A172 (cell line): ENCODE measurements at places on chromosomes 1 and 21. TPM values are rescaled to one million over a fixed set of nuclear protein-coding genes. Genes with fewer than 3 reads are reported as not detected.

Gene SLC44A5
- 3.4 and 3.7 TPM in 2 replicates for total RNA-seq

Gene RUSC1
- total RNA-seq: 47.0 and 48.2 TPM in 2 replicates

Gene PTGFR
- total RNA-seq: 11.0 and 12.0 TPM in 2 replicates

Gene CLEC20A
- not detected in 2 replicates for total RNA-seq

Gene FAM177B
- total RNA-seq: not detected in 2 replicates

Gene CYP4A11
- total RNA-seq: not detected in 2 replicates

Gene STYXL2
- total RNA-seq: not detected in 2 replicates

Gene VSIG8
- not detected in 2 replicates for total RNA-seq

Gene UMODL1
- not detected in 2 replicates for total RNA-seq

Gene SPOCD1
- total RNA-seq: 5.7 and 6.9 TPM in 2 replicates

Gene ZNF326
- total RNA-seq: 1.2 and 3.2 TPM in 2 replicates

Gene IFI44L
- 0.29 and 2.6 TPM in 2 replicates for total RNA-seq

Gene SPRR2G
- not detected in 2 replicates for total RNA-seq

Gene NR5A2
- 0.03 TPM in 1 of 2 replicates, not detected in the other for total RNA-seq

Gene SCCPDH
- total RNA-seq: 102 and 118 TPM in 2 replicates
